Cortex of kidney (tissue), 1 donor: ENCODE measurements at places on chromosomes 1 and 21.

DNA sequence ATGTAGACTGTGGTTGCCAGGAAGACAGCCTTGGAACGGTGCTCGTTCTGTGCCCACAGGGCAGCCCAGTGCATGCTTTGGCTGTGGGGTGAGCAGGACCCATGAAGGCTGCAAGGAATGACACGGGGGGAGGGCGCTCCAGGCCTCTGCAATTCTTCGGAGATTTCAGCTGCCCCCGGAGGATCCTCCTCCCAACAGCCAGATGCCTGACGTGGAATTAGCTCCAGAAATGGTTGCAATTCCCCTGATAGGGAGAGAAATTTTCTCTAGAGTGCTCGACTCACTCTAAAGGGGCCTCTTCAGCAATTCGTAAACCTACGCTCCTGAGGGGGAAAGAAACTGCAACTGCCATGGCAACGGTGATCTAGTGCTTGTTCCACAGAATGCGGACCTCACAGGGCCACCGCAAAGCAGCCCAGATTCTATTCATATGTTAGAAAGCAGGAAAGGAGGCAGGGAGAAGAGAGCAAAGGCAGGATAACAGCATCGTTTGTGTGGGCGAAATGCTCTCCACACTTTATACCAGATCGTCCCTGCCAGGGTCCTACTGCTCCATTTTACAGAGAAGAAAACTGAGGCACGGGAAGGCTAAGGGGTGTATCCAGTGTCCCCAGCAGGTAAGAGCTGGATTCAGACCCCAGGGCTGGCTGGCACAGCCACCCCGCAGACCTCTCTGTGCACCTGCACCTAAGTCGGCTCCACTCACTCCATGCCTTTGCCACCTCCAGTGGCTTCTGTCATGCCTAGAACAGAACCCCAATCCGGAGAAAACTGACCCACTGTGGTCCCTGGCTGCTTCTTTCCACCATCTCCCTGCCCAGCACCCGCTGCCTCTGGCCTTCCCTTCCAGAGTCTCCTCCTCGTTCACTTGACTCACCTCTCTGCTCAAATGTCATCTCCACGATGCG, 11.9 kb upstream of the PDE9A start:
- no peak for DNase-seq

DNA sequence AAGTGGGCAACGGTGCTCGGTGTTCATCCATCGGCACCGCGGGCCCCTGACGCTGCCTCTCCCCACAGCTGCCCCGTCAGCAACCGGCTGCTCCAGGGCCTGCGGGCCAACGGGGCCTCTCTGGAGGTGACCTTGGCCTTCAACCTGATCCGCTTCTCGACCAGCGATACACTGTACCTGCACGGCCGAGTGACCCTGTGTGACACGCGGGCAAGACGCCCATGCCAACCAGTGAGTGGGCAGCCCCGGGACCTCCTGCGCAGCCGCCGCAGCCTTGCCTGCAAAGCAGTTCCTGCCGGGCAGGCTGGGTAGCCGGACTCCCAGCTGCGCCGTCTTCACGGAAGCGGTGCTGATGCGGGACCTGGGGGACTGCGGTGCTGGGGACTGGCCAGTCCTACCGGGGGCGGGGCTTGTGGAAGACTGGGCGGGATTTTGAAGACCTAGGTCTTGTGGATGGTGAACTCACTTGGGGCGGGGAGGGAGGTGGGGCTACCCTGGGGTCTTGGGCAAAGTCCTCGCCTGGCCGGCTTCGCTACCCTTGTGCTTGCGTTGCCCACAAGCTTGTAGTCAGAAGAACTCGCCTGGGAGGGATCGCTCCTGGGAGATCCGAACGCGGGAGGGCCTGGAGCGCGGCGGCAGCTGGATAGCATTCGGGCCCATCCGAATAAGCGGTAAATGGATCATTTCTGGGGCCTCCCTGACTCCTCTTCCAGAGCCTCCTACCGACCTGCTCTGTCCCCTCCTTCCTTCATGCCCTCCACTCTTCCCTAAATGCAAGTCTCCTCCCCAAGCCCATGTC, 8.8 kb upstream of the CEP85 start:
- peak; percentile 50 for DNase-seq

DNA sequence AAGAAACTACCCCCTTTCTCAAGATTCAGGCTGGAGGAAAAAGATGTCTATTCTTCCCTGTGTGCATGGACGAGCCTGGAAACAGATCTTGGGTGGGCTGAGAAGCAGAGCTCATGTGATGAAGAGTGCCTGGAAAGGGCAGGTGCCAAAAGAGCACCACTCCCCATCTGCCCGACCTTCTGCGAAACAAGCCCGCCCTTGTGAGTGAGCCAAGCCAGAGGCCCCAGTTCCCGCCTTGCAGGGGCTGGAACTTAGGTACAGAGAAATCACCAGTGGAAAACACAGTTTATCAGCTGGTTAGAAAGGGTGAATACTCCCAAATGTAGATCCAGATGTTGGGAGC, 26.7 kb upstream of the A3GALT2 start:
- no peak for DNase-seq

DNA sequence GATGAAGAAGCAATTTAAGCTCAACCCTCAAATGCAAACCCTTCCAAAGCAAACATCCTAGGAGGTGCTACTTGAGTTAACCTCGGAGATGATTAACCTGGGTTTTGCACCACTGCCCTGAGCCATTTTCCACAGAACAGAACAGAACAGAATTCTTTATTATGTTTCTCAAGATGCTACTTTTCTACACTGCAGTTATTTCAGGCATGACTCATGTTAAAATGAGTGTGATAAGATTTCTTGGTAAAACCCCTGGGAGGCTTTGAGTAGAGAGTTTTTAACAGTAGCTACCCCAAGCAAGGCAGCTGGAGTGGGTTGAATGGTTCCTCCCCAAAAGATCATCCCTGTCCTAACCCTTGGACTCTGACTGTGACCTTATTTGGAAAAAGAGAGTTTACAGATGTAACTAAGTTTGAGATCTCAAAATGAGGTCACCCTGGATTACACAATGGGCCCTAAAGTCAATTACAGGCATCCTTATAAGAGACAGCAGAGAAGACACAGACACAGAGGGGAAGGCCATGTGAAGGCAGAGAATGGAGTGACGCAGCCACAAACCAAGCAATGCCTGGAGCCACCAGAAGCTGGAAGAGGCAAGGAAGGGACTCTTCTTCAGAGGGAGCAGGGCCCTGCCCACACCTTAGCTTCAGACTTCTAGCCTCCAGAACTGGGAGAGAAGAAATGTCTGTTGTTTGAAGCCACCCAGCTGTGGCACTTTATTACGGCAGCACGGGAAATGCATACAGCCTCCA, 153.4 kb downstream of the ETS2 start:
- no peak for DNase-seq

DNA sequence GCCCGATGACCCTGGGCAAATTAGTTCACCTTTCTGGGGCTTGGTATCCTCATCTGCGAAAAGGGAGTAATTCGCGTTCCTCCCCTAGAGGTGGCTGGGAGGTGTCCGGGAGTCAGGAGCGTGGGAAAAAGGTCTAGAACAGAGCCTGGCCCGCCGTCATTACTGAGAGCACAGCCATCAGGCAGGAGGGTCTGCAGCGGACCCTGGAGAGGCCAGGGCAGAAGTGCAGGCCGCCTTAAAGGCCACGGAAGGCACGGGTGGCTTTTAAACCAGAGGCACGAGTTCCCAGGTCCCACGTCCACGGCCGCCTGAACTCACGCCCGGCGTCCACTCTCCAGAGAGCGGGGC, 850 bp downstream of the PANK4 start:
- DNase-seq = no peak

DNA sequence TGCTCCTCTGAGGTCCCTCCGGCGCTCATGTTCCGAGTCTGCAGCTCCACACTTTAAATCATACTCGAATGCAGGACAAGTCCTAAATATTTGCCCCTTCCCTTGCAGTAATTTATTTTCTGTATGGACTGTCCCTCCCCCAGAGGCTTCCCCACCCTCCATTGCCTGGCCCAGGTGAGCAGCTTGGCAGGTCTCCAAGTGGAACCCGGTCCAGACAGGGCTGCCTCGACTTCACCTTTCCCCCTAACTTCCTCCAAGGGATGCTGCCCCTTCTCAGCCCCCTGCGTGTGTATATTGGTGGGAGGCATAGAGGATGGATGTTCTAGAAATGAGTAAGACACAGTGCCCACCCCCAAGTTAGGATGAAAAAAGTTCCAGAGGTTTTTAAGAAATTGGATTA, 5.4 kb upstream of the OPTC start:
- DNase-seq = no peak

GRCh38 chr1:11522400-11523235, 43.7 kb downstream of the DISP3 start:
- DNase-seq = no peak

GRCh38 chr1:99731384-99731783, 35.1 kb downstream of the FRRS1 start:
- no peak for DNase-seq

DNA sequence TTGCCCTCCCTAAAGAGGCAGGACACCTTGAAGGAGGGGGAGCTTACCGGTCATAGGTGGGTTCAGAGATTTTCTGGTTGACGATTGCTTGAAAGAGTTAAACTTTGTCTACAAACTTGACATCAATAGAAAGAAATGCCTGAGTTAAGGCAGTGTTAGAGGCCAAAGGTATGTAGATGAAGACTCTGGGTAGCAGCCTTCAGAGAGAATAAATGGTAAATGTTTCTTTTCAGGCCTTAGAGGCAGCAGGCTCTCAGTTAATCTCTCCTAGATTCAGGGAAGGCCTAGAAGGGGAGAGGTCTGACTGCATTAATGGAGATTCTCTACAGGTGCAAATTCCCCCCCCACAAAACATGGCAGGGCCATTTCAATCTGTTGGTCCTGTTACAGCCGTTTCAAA, 27.7 kb downstream of the MX1 start:
- DNase-seq = no peak

DNA sequence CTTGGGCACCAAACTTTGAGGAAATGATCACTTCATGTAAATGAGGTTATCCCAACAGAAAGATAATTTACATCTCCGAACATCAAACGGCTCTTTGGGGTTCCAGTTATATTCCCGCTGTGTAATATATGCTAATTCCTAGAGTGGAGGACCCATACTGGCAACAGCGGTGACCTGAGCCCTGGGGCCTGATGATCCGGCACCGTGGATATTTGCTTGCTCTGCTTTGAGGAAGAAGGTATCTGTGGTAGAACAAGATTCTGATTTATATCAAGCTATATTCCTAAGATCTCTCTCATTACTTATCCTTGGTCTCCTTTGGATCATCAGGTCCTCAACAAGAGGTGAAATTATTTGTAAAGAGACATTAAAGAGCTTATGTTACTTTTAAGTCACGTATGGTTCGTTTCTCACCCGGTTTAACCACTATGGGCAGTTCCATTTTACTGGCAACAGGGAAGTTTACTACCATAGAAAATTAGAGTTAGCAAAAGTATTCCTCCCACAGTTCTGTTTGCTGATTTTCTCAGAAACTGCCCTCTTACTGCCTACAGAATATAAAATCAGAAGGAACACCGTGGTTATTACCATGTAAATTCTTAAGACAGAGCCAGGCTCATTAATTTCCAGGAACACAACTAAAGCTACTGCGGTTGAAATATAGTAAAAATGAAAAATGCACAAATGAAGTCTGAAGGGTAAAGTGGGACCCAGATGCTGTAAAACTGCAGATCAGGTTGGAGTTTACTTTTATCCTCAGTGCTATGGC, 56.7 kb downstream of the MRPL39 start:
- DNase-seq = no peak

DNA sequence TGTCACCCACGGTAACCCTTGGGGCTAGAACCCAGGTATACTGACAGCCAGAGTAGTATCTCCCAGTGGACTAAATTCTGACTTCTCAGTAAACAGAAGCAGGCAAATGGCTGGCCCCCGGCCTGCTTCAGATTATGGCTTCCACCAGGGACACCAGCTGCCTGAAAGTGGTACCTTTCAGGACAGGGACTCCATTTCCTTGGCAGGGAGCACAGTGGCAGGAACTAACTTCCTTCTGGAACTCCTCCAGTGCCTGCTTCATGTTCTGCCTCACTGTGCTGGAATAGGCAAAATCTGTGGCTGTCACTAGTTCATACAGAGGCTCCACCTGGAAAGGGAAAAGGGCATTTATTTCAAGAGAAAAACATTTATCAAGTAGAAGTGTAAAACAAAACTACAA, 32.7 kb downstream of the C8B start:
- DNase-seq = no peak

DNA sequence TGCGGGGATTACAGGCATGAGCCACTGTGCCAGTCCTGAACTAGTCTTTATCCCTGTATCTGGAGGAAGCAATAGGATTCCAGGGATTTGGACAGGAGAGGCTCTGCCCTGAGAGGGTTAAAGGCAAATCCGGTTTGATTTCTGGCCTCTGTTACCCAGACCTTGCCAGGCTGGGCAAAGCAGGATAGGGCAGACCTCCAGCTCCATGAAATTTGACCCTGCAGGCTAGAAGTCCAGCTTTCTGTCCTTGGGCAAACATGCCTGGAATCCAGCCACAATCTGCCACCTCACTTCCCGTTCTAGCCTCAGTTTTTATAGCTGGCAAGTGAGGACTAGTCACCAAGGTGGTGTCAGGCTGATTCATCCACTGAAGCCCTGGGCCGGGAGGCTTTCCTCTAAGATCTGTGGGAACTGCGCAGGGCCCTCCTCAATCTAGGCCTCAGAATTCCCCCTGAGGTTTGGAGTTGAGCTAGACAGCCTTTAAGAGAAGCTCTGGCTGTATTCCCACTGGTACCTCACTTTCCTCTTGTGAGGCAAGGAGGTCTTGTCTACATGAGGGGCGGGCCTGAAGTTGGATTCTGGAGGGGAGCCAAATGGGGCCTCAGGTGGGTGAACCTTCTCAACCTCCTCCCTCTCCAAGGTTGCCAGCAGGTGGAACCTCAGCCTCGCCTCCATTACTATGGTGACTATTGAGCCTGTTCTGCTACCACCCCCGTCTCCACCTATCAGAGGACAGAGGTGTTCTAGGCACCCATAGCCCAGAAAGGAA, 7.0 kb upstream of the P3R3URF start:
- no peak for DNase-seq

DNA sequence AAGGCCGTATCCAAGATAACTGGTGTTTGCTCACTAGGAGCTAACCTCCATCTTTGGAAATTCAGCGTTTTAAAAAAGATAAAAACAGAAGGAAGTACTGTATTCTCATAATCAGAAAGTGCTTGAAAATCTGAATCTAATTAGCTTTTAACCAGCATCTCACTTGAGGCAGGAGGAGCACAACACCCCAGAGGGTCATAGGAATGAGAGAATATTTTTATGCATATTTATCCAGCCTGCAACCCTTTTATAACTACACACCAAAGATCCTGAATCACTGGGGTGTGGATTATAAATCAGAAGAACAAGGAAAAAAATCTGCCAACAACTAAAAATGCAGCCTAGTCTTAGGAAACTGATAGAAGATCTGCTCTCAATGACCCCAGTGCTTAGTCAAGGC, 68.0 kb upstream of the PTCH2 start:
- DNase-seq = no peak

- no peak for DNase-seq
Measured at GRCh38 chr1:205913451-205914154, 29.7 kb downstream of the SLC26A9 start.

DNA sequence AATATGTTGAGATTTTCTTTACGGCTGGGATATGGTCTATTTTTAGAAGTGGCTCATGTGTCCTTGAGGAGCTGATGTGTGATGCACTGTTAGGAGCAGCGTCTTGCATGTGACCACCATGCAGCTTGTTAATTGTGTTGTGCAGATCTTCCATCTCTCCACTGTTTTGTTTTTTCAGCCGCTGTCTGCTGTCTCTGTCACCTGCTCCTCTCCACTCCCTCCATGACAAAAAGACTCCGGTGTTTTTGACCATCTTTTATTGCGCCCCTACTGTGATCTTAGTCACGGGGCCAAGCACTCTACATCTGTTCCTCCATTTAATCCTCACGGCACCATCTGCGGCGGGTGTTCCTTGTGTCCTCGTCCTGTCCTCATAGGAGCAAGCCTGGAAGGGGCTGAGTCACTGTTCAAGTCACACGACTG, 51.8 kb downstream of the ADARB1 start:
- DNase-seq = no peak
